Globus pallidus (tissue), 1 donor: ENCODE measurements at places on chromosomes 2 and 18.

- no peak for DNase-seq
Measured at GRCh38 chr2:168002021-168002553, 245.3 kb downstream of the STK39 start.

GRCh38 chr2:122029456-122029855 lies 274.0 kb downstream of the TSN start:
- no peak for DNase-seq

GRCh38 chr18:57175532-57175931 lies 28.6 kb downstream of the BOD1L2 start:
- DNase-seq, result no peak

DNA sequence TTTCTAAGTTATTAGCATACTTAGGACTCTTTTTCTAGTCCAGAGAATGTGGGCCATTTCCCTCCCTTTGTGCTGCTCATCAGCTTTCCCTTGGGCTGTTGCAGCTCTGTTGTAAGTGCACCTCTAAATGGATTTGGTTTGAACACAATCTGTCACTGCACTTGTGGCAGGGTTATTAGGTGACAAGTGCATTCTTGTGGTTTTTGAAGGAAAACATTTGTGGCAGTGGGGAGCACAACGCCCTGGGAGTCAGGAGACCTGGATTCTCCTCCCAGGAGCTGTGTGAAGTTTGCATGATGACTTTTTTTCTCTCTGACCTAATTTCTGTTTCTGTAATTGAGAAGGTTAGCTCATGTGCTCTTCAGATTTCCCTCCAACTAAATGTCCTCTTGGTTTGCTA lies 630.9 kb upstream of the FAM98A start:
- no peak for DNase-seq
